NCI-H2171 (cell line): ENCODE measurements at places on chromosomes 3 and 15.

DNA sequence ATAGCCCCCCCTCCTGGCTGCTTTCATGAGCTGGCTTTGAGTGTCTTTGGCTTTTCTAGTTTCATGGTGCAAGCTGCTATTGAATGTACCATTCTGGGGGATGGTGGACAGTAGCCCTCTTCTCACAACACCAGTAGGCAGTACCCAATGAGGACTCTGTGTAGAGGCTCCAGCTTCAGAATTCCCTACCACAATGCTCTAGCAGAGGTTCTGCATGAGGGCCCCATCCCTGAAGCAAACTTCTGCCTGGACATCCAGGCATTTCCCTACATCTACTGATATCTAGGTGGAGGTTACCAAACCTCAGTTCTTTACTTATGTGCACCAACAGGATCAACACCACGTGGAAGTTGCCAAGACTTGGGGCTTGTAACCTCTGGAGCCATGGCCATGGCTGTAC lies 1742.9 kb downstream of the SI start:
- DNase-seq: no peak

- DNase-seq: no peak
Measured at GRCh38 chr3:78633626-78634025, 1134.2 kb downstream of the ROBO1 start.

DNA sequence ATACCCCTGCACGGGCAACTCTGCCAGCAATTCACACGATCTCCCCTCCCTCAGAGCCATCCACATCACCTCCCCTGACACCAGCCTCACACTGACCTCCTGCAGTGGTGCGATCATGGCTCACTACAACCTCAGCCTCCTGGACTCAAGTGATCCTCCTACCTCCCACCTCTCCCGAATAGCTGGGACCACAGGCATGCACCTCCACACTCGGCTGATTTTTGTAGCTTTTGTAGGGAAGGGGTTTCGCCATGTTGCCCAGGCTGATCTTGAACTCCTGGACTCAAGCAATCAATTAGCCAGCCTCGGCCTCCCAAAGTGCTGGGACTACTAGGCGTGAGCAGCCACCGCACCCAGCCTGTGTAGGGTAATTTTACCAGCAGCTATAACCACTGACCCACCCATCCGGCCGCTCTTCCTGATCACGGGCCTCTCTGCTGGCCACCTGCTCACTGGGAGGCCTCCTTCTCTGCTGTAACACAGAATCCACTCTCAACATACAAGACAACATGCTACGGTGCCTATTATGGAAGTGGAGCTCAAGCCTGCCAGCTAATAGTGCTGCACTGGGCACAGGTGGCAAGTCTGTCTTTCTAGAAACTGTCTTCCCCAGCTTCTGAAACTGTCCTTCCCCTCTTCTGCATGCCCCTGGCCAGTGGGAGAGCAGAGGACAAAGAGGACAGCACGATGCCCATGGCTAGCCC lies 4.6 kb downstream of the GP9 start:
- DNase-seq: no peak

DNA sequence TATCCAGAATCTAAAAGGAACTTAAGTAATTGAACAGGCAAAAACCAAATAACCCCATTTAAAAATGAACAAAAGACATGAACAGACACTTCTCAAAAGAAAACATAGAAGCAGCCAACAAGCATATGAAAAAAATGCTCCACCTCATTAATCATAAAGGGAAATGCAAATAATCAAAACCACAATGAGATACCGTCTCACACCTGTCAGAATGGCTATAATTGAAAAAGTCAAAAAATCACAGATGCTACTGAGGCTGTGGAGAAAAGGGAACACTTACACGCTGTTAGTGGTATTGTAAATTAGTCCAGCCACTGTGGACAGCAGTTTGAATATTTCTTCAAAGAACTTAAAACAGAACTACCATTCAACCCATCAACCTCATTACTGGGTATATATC lies 220.7 kb downstream of the MEX3B start:
- DNase-seq: no peak

GRCh38 chr3:196694941-196695848 lies 16.9 kb downstream of the CEP19 start:
- DNase-seq: no peak

- no peak for DNase-seq
Measured at GRCh38 chr3:165191491-165191890, 4.7 kb downstream of the SLITRK3 start.

GRCh38 chr15:48596415-48596814 lies 49.1 kb downstream of the FBN1 start:
- no peak for DNase-seq

GRCh38 chr3:100830931-100831330 lies 121.6 kb downstream of the TFG start:
- no peak for DNase-seq

- DNase-seq: no peak
Measured at GRCh38 chr3:15390460-15390859, 36.9 kb downstream of the METTL6 start.

- no peak for DNase-seq
Measured at GRCh38 chr15:27573805-27574485, 525.2 kb downstream of the OCA2 start.

GRCh38 chr3:19093084-19093483 lies 55.2 kb upstream of the KCNH8 start:
- no peak for DNase-seq

GRCh38 chr3:41188306-41188705 lies 11.0 kb upstream of the CTNNB1 start:
- DNase-seq: no peak

- no peak for DNase-seq
Measured at GRCh38 chr3:29249829-29250345, 31.0 kb upstream of the RBMS3 start.

- peak; percentile 36 for DNase-seq
Measured at GRCh38 chr15:85730001-85730820, 64.5 kb downstream of the KLHL25 start.

DNA sequence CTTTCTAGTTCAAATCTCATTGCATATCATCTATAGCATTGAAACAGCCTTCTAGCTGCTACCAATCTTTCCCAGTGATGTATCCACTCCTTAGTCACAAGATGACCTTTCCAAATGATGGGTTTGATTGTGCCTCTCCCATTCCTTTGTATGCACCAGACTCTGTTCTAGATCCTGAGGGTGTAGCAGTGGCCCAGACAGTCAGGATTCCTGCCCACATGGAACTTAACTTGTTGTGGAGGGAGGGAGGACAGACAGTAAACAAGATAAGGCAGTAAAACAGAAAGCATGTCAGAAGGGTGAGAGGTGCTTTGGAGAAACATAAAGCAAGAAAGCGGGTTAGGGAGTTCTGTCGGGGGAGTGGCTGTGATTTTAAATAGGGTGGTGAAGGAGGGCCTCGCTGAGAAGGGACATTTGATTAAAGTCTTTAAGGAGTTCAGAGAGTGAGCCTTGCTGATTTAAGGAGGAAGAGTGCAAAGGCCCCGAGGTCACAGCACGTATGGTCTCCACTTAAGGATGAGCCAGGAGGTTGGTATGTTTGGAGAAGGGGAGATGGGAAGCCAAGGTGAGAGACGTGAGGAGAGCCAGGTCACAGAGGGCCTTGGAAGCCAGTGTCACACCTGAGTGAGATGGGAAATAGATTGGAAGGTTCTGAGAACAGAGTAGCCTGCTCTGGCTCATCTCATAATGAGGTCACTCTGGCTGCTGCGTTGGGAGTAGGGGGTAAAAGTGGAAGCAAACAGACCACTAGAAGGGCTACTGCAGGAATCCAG lies 38.3 kb downstream of the FAM43A start:
- no peak for DNase-seq

- DNase-seq: no peak
Measured at GRCh38 chr3:126459111-126459762, 16.5 kb downstream of the ZXDC start.

DNA sequence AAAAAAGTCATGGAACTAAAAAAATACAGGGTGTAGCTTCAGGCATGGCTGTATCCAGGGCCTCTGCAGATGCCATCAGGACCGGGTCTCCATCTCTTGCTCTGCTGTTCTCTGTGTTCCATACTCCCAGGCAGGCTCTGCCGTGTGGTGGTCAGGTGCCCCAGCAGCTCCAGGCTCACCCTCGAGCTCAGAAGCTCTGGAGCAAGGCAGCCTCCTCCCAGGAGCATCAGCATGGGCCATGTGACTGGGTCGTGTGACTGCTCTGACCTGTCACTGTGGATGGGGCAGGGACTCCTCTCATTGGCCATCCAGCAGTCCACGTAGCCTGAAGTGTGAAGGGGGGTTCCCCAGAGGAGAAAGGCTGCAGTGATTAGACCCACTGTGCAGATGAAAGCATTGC lies 8.5 kb downstream of the FBLN2 start:
- no peak for DNase-seq

GRCh38 chr15:98771541-98771940 lies 123.2 kb downstream of the IGF1R start:
- DNase-seq: no peak

GRCh38 chr3:13846238-13846637 lies 33.6 kb downstream of the WNT7A start:
- no peak for DNase-seq

DNA sequence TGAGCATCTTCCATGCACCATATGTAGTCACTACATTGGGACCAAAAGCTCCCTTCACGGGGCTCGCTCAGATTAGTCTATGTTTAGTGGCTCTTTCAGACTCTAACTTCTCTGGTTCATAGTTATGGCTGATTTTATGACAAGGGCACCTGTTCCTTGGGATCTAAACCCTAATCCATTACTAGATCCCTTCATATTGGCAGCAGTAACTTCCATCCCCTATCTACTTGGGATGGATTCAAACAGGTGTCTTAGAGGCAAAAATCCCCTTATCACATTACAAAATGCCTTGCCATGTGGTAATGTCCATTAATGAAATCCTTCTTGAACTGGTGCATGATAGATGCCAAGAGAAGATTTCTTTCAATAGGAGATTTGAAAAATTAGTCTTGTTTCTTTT lies 96.7 kb upstream of the TP63 start:
- DNase-seq: no peak

DNA sequence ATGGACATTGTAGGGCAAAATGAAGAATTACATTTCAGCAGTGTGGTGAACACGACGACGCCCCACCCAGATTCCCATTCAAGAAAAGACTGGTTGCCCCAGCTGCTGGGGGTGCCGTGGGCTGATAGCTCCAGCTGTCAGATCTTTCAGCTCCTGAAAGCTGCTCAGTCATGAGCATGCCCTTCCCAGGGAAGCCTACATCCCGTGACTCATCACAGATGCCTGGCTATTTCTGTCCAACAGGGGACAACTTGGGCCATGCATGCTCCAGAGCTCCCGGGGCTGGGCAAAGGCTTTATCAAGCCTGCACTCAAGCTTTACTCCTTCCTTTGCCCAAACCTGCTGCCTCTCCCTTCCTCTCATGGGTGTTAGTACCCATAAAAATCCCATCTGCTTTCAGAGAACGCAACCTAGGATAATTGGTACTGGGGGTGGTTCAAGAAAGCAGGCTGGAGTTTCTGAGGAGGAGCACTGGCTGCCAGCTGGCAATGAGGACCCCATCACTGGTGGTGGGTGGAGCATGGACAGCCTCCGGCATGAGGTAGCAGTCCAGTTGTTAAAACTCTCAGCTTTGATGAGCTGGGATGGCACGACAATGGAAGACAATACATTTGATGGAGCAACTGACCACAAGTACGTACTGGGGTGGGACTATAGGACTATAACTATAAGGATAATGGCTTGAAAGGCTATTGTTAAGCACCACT lies 16.4 kb upstream of the ST8SIA2 start:
- DNase-seq: peak; percentile 14

GRCh38 chr3:14124223-14124614 lies 451 bp downstream of the CHCHD4 start:
- DNase-seq: peak; percentile 10

- no peak for DNase-seq
Measured at GRCh38 chr15:34776606-34777105, 18.7 kb downstream of the ACTC1 start.

DNA sequence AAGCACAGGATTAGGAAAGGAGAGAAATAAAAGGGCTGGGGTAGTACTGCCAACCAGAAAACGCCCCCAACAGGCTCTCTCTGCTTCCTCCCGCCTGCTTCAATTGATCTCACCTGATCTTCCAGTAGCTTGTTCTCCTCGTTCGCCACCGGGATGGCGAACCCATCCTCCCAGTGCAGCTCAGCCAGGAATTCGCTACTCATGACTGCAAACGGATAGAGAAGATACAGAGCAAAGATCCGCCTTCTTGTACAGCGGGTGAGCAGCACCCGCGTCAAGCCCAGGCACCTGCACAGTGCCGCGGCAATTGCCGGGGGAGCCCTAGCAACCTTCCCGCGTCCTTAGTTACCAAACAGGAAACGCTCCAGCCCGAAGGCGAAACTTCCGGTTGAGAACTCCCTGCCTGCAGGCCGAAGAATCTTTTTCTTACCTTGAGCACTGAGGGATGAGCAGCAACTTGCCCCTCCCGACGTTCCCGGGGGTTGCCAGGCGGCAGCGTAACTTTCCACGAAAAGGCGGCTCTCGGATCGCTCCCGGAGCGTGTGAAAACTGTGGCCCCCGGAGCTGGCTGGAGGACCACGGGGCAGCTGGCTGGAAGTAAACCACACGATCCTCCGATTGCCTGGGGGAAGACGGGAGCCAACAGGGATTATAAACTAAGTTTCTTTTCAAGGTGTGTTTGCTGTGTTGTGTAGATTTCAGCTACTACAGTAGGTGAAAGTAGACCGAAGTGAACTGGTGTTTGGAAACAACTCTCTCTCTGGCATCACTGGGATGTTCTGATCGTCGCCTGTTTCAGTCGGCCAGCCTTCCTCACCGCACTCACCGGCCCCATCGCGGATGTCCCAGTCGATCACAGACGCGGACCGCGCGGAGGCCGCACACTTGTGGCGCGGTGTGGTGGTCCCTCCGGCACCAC lies at the start of gene CCDC39:
TSS of gene CCDC39 (minus strand) at position 312 of the 919 bp plus-strand sequence. CDS start at position 203, 109 bp downstream.
- DNase-seq: peak; percentile 82

DNA sequence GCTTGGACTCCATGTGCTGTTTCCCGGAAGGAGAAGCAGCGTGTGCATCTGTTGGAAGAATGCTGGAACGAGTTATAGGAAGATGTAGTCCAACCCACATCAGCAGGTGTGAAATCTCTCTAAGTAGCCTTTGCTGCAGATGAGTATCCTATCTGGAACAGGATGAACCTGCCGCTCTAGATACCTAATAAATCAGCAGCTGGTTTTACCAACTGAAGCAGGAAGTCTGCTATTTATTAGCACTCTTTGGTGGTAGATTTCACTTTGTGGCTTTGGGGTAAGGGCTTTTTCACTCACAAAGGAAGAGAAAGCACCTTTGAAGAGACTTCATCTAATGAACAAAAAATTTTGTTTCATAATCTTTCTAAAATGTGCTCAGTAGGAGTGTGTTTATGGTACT lies 66.4 kb downstream of the DCUN1D1 start:
- DNase-seq: no peak

GRCh38 chr3:118817748-118818165 lies 216.9 kb downstream of the IGSF11 start:
- DNase-seq: peak; percentile 30

GRCh38 chr15:48012191-48012590 lies 108.6 kb upstream of the SLC24A5 start:
- DNase-seq: no peak

DNA sequence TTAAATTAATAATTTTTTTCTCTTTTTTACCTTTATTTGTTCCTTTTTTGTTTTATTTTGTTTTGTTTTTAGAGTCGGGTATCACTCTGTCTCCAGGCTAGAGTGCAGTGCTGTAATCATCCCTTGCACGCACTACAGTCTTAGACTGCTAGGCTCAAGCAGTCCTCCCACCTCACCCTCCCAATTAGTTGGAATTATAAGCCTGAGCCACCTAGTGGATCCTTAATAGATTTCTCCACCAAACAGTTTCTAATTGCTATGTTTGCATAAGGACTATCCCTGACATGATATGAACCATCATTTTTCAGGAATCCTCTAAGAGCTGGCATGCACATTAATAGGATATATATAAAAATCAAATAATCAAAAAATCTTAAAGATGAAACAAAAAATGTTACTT lies 993.2 kb downstream of the OTOL1 start:
- DNase-seq: no peak

- no peak for DNase-seq
Measured at GRCh38 chr3:42723219-42723618, 20.6 kb upstream of the HHATL start.
